Cerebellum (tissue), 4 donors: ENCODE measurements at places on chromosomes 12 and 14. TPM values are rescaled to one million over a fixed set of nuclear protein-coding genes. Genes with fewer than 3 reads are reported as not detected.

DNA sequence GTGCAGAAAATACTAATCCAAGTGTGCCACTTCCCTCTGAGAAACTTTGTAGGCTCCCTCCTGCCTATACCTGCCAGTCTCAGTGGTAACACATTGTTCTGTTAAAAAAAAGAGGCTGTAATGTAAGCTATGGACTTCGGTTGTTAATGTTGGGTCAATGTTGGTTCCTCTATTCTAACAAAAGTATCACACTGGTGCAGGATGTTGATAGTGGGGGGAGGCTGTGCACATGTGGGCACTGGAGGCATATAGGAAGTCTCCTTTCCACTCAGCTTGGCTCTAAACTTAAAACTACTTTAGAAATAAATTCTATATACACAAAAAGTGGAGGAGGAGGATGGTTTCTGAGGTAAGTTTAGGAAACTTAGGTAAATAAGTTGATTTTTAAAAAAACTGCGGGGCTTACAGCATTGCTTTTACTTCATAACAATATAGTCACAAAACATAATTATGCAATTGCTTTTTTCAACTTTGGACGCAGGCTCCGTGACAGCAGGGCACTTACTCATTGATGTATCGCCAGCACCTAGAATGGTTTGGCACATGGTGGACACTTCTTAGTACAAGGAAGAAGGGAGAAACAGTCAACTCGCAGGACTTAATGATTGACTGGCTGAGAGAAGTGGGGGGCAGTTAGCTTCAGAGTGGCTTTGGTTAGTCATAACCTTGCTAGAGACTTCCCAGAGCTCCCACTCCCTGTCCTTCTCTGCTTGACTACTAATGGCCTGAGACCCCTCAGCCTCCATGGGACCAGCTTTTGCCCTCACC, 7.9 kb upstream of the NYNRIN start:
- DNase-seq: no peak

GPR132 gene
- 1.7 TPM for total RNA-seq

DNA sequence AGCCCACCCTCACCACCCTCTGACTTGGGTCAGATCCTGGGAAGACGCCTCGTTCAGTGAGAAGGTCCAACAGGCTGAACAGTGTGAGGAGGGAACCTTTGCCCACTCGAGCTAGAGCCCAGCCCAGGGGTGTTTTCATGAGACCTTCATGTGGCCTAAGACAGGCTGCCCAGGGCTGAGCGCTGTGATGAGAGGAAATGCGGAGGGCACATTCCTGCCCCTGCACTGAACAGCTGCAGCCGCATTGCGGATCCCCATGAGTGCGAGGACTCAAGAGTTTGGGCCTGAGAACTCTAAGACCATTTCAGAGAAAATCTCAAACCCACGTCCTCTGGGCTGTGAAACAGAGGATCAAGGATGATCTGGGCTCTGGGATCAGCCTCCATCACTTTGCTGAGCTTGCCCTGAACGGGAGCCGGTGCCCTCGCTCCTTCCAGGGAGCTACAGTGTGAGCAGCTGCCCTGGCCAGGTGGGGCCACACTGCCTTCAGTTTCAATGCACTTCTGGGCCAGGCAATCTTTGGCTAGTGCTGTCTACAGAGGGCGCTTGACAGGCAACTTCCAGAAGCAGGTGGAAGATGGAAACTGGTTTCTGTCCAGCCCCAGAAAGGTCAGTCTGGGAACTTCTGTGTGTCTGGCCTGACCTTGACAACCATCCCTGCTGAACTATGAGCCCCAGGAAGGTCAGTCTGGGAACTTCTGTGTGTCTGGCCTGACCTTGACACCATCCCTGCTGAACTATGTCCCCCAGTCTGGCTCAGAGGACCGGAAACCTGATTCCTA, 43.5 kb upstream of the P2RX7 start:
- DNase-seq: no peak

DNA sequence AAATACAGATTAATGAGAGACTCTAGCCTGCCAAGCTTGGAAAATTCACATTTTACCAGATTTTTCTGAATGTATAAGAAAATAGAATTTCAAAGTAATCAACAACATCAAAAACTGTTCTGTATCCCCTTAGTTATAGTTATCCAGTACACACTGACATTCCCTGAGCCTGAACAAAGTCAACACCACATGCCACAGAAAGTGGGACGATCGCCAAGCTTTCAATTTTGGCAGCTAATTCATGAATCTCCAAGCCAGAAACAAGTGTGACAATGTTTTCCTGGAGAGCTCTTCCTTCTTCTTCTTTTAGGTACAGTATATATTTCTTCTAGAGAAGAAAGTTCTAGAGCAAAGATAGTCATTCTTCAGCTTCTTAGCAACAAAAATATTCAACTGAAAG, 290.2 kb downstream of the PRKD1 start:
- DNase-seq: peak; percentile 15

- DNase-seq: no peak
These were observed 136.1 kb upstream of the WSCD2 start for GRCh38 chr12:107992870-107993451.

GRCh38 chr12:19151298-19151697, 21.8 kb downstream of the PLEKHA5 start:
- no peak for DNase-seq

- no peak for DNase-seq
These were observed 6.5 kb downstream of the IAPP start for GRCh38 chr12:21379218-21379617.

TPPP2 gene
- total RNA-seq: not detected

TSPAN9 gene
- 70.4 TPM for total RNA-seq

- no peak for DNase-seq
These were observed 45.1 kb upstream of the PRPF39 start for GRCh38 chr14:45038865-45039264.

GRCh38 chr12:128077211-128077916, 189.6 kb upstream of the TMEM132C start:
- DNase-seq: no peak

FSCB gene
- 0.18 TPM for total RNA-seq

DNA sequence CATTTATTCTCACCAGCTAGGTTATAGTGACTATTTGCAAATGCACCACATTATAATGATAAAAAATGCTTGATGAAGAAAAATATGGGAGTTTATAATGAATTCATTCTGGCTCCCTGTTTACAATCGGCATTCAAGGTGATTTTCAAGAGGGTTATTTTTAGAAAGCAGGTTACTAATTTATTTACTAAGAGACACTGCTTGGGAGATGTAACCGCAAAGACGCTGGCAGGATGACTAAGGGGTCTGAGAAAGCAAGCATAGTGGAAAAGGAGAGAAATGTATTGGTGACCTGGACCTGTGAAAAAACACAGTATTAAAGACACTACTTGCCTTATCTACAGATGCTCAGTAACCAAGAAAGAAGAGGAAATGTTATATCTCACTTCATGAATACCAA, 13.3 kb upstream of the PITPNM2 start:
- no peak for DNase-seq

OR6C75 gene
- total RNA-seq: not detected

GPX2 gene
- not detected for total RNA-seq

- DNase-seq: no peak
These were observed 9.3 kb downstream of the ANKRD33 start for GRCh38 chr12:51897181-51897580.

- peak; percentile 30 for DNase-seq
These were observed 136.2 kb downstream of the MED13L start for GRCh38 chr12:116141110-116141832.

DNA sequence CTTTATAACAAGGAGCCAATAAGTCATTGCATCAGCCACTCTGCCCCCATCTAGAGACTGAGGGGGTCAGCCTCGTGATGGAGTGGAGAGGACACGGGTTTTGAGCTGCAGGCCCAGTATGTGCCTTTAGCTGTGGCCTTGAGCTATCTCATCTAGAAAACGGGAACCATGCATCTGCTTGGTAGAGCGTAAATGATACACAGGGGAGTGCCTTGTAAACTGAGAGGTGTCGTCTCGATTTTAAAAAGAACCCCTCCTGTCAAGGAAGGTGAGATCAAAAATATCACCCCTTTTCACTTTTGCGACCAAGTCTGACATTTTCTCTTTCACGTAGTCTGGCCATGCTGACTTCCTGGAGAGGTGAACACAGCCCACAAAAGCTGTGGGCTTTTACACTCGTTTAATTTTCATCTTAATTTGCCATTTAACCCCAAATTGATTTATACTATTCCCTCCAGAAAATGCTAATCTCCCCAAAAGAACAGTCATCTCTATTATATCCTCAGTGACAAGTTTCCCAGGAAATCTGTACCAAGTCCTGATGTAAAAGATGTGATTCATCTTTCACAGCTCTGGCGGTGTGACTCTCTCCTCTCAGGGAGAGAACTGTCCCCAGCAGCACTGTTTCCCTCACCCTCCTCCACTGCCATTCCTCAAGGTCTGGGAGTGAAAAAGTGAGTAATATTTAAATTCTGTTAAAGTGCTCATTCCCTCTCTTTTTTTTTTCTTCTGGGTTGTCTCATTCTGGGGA, 30.6 kb downstream of the VCPKMT start:
- DNase-seq: no peak

DNA sequence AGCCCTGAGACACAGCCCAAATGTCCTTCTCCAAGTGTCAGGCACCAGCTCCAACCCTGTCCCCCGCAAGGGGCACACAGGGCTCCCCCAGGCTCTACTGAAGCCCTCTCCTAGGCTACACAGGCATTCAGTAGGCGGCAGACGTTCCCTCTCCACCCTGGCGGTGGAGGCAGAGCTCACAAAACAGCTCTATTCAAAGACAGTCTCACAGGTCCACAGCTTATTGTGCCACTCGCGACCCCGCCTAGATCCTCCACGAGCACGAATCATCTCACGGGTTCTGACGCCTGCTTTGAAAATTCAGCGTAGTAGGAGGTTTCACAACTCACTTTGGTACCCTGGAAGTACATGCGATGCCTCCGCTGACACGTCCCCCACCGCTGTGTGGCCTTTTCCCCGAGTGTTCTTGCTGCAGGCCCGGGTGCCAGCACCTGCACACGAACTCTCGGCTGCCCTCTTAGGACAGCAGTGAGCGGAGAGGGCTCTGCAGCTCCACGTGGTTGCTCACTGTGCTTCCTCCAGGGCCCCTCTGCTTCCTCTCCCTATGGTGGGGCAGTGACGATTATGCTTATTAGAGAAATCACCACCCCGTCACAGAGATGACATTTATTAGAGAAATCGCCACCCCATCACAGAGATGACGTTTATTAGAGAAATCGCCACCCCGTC, 78.5 kb downstream of the ADGRD1 start:
- DNase-seq: no peak

DNA sequence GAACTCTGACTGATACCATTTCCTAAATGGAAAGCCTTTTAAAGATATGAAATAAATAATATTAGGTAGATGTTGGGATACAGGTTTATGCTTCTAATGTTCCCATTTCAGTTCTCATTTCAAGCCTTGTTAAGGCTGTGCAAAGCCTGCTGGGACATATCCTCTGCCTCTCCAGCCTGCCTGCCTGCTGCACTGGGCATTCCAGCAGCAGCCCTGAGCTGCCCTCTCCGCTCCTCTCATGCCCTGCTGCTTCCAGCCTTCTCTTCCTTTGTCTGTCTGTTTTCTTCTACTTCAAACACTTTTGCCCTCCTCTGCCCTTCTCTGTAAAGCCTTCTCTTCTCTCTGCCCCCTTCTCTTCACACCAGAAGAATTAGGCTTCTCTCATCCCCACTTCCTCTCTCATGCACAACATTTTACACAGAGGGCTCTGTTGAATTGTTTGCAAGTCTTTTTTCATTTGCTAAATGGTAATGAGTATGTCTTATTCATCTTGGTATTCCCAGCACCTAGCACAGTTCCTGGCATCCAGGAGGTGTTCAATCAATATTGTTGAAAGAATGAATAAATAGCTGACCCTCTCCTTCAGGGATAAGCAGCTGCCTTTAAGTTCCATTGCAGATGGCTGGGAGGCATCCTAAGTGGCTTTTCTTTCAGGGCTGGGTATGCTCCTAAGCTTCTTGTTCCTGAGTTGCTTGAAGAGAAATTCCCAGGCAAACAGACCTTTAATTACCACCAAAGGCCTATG, 292.3 kb downstream of the TMEM117 start:
- no peak for DNase-seq
